ENCODE measurements at places on chromosomes 12 and 14.

DNA sequence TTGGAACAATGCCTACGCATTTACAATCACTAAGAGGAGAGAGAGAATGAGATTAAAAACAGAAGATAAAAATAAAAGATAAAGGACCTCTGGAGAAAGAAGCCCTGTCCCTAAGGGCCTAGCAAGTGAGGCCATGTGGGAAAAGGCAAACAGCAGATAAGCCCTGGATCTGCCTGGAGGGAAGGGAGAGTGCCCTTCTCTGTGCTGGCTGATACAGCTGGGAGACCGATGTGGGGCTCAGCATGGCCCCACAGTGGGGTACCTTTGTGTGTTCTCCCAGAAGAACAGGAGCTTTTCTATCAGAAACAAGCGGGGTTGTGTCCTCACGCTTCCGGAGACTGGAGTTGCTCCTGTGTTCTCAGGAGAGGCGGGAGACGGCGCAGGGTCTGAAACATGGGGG, 59.9 kb downstream of the TMCC3 start:
- DNase-seq = no peak

GRCh38 chr14:61498811-61499210, 177.4 kb downstream of the PRKCH start:
- DNase-seq = no peak

DNA sequence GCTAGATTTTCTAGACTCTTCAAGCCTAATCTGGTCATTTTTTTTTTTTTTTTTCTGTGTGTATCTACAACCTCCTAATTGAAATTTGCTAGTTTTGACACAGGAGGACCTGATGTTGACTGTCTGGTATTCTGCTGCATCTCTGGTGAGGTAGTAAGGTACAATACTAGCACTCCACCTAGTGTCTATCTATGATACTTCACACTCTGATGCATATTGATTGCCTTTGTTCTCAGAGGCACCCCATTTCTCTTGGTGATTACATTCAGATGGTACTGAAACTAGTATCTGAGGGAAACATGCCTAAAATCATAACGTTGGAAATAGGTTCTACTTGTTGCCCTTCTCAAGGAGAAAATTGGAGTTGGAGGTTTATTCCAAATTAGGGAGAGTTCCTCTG, 930.5 kb upstream of the NOVA1 start:
- DNase-seq = no peak

DNA sequence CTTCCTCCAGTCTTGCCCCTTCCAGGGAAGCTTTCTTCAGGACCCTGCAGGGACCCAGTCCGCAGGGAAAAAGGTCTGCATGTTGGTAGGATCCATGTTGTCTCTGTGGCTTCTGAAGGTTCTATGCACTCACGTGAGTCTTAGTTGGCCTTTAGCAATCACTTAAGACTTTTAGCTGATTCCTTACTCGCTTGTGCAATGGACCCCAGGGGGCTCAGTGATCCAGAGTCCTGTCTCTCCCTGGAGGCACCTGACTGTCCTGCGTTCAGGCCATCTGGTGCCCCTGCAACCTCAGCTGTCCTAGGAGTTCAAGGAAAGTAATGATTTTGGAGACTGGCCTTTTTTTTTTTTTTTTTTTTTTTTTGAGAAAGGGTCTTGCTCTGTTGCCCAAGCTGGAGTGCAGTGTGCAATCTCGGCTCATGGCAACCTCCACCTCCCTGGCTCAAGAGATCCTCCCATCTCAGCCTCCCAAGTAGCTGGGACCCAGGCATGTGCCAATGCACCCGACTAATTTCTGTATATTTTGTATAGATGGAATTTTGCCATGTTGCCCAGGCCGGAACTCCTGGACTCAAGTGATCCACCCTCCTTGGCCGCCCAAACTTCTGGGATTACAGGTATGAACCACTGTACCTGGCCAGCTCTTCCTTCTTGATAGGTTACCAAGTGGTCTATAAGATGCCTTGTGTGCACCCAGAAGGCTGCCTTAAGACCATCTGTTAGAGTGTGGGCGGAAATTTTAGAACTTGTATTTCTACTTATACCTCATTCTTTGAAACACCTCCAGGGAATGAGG, 4.6 kb downstream of the IFI27L2 start:
- no peak for DNase-seq

DNA sequence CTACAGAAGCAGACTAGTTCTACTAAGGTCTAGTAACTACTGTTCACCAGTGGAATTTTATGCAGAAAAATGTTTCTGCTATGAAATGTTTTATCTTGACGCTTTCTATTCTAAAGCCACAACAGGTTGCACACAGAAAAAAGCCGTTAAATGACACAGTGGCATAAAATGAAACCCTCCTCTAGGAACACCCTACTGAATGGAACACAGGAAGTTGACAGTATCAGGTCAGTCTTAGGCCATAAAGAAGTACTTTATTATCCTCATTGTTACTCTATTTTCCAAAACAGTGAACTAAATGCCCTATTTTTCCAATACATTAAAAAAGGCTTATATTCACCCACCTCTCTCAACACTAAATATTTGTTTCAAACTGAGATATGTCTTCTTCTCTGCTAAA, 21.9 kb downstream of the EPS8 start:
- DNase-seq = no peak

DNA sequence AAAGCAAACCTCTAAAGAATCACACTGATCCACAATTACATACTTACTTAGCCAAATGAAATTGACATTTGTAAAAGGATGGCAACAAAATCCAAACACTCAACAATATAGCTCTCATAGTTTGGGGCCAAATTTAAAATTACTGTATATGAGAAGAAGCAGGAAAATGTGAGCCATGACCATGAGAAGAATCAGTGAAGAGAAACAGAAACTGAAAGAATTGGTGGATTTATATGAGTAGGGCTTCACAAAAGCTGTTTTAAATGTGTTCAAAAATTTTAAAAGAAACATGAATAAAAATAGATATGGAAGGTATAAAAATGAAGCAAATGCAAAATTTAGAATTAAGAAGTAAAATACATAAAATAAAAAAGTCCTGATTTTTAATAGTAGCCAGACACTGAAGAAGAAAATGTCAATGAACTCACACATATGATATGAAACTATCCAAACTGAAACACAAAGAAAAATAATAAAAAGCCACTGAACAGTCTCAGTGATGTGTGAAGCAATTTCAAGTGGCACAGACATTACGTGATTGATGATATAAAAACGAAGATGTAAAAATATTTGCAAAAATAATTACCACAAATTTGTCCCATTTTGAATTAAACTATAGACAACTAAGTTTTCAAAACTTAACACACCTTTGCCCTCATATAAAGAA, 87.9 kb upstream of the MDGA2 start:
- no peak for DNase-seq

DNA sequence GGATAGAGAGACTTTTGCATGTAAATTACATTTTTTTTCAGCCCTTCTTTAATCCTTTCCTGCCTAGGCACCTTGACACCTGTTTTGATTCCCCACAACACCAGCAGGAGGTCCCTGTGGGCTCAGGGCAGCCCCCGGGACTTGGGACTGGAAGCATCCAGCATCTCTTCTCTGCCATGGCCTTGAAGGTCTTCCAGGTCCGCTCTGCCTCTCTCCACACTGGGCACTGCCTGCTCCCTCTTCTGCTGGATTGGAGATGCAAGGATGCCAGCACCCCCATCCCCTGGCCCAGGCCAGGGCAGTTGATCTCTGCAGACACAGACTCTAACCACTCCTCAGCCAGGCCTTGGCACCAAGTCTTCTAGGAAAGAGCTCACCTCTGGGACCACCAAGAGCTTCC, 134.5 kb upstream of the C14orf180 start:
- DNase-seq = no peak

- DNase-seq = no peak
Observed at GRCh38 chr12:59578254-59578653, 17.6 kb upstream of the SLC16A7 start.

DNA sequence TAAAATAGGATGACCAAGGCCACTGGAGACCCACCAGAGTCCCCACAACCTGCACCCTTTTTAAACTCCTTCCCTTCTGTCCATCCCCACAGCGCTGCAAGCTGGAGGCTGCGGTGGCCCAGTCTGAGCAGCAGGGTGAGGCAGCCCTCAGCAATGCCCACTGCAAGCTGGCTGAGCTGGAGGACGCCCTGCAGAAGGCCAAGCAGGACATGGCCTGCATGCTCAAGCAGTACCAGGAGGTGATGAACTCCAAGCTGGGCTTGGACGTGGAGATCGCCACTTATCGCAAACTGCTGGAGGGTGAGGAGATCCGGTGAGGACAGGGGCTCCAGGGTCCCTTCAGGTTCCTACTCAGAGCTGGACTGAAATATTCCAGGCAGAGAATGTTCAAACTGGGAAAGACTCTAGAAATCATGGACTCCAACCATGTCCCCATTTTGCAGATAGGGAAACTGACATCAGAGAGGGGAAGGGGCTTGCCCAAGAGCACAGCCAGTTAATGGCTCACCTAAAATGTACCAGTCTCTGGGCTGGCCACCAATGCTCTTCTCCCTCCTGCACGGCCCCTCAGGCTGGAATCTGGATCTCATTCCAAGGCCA, 17.2 kb downstream of the KRT85 start:
- no peak for DNase-seq

DNA sequence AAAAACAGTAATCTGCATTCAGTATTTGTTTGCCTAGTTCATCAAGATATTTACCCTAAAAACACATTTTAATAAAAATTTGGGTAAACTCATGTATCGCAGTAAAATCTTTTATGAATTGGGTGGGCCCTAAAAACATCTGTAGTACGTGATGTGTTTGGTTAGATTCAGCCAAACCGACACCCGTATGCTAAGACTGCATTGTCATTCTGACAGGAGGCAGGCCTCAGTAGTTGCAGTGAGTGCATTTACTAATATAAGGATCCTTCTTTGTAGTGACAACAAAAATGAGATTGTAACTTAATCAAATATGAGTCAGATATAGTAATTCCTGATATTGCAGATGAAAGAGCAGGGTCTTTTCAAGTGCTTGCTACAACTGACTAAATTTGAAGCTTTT, 191.8 kb downstream of the SLC16A7 start:
- DNase-seq = no peak

GRCh38 chr12:75783093-75783877, 248.3 kb downstream of the PHLDA1 start:
- no peak for DNase-seq

DNA sequence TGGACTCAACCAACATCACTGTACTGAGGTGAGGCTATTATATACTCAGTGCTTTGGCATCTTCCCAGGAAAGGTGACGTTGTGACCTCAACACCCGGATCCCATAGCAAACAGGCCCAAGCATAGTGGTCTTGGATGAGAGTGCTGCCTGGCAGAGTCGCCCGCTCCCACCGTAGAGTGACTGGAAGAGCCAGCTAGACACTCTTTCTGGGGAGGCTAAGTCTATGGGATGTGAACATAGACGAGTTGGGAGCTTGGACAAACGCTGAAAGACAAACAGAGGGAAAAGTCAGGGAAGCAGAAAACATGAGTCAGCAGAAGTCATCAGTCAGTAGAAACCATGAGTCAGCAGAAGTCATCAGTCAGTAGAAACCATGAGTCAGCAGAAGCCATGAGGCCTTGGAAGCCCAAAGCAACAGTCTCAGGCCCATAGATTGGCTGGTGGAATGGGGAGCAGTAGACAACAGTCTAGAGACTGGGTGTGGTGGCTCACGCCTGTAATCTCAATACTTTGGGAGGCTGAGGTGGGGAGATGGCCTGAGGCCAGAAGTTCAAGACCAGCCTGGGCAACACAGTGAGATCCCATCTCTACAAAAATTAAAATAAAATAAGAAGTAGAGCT, 66.4 kb upstream of the MAP1LC3B2 start:
- DNase-seq = no peak

- no peak for DNase-seq
Observed at GRCh38 chr12:52280319-52280795, 5.9 kb downstream of the KRT86 start.
